ENCODE measurements at places on chromosomes 7 and 10. TPM values are rescaled to one million over a fixed set of nuclear protein-coding genes. Genes with fewer than 3 reads are reported as not detected.
A peak's percentile ranks its signal among the peaks of the same experiment; 100 is the strongest.

- no peak for DNase-seq
- peaks cover 10% of the 10 kb centered on the region for H3K4me1 ChIP-seq
- H3K27ac ChIP-seq, result no peak overlapping the region
- no peaks in the 10 kb centered on the region for H3K36me3 ChIP-seq
- H3K4me3 ChIP-seq, result no peak overlapping the region
Measured at GRCh38 chr7:76352193-76352592, 6.6 kb downstream of the YWHAG start.

Gene BHLHA15
- not detected for total RNA-seq

Gene MMD2
- not detected for total RNA-seq

- H3K36me3 ChIP-seq, result no peaks in the 10 kb centered on the region
- no peak overlapping the region for H3K4me3 ChIP-seq
- DNase-seq, result no peak
- H3K27ac ChIP-seq, result no peak overlapping the region
Measured at GRCh38 chr7:24434972-24435371, 138.3 kb upstream of the PALS2 start.

DNA sequence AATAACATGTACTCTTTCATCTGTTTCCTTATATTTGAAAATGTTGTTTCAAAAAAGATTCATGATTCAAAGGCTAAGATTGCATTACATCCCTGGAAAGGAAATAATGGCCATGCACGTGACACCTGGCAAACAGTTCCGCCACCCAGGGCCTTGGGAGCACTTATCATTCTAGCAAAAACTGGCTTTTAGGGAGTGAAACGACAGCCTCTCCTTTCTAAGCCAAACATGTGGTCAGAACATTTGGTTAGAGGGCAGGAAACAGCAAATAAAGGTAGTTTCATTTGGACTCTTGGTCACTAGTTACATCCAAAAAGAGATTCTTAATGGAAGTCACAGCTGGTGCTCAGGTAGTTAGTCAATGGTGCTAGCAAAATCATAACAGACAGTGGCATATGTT lies 83.5 kb downstream of the FAS start:
- peak; percentile 80 for DNase-seq
- H3K4me1 ChIP-seq, result no peaks in the 10 kb centered on the region
- H3K27ac ChIP-seq, result peak overlapping the region; percentile 45
- H3K36me3 ChIP-seq, result no peaks in the 10 kb centered on the region
- no peaks in the 10 kb centered on the region for H3K27me3 ChIP-seq

Gene CARD11
- total RNA-seq, result 1.9 TPM

Gene NME8
- total RNA-seq, result not detected

- no peak overlapping the region for H3K4me3 ChIP-seq
- no peaks in the 10 kb centered on the region for H3K27me3 ChIP-seq
- peaks cover 2% of the 10 kb centered on the region for H3K4me1 ChIP-seq
- DNase-seq, result no peak
- no peak overlapping the region for H3K27ac ChIP-seq
- no peaks in the 10 kb centered on the region for H3K36me3 ChIP-seq
Measured at GRCh38 chr10:32386623-32387260, 39.8 kb upstream of the EPC1 start.

GRCh38 chr10:5510281-5511072 lies 11.1 kb upstream of the CALML5 start:
- H3K4me3 ChIP-seq, result no peak overlapping the region
- H3K27me3 ChIP-seq, result no peaks in the 10 kb centered on the region
- H3K27ac ChIP-seq, result no peak overlapping the region
- DNase-seq, result no peak

Gene NMT2
- 17.3 TPM for total RNA-seq

- no peak overlapping the region for H3K4me3 ChIP-seq
- no peak for DNase-seq
- H3K27me3 ChIP-seq, result no peaks in the 10 kb centered on the region
- H3K27ac ChIP-seq, result no peak overlapping the region
Measured at GRCh38 chr10:80988755-80989154, 451.1 kb downstream of the SH2D4B start.

DNA sequence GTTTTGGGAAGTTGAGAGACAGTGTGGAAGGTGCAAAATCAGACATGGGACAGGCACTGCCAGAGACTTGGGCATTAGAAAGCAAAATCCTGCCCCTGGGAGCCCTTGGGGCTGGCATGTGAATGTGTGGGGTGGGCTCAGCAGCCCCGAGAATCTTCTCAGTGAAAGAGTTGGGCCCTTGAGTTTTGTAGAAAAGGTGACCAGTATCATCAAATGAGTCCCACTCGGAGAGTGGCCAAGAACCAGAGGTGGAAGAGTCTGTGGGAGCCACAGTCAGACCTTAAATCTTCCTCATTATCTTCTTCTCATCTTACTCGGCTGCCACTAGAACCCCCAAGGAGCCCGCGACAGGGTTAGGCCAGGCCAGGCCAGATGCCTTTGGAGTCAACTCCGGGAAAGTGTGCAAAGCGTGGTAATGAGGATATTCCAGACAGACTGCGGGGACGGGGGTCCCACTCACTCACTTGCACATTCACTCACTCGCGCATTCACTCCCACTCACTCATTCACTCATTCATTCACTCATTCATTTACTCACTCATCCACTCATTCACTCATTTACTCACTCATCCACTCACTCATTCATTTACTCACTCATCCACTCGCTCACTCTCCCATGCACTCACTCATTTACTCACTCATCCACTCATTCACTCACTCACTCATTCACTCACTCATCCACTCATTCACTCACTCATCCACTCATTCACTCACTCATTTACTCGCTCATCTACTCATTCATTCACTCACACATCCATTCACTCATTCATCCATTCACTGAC lies 74.9 kb downstream of the CARD11 start:
- H3K27ac ChIP-seq, result no peak overlapping the region
- H3K36me3 ChIP-seq, result no peaks in the 10 kb centered on the region
- H3K27me3 ChIP-seq, result no peaks in the 10 kb centered on the region
- DNase-seq, result no peak

- no peaks in the 10 kb centered on the region for H3K27me3 ChIP-seq
- H3K4me1 ChIP-seq, result peaks cover 6% of the 10 kb centered on the region
- H3K36me3 ChIP-seq, result no peaks in the 10 kb centered on the region
- peak; percentile 43 for DNase-seq
- peak overlapping the region; percentile 43 for H3K4me3 ChIP-seq
Measured at GRCh38 chr7:100167912-100168323, 499 bp downstream of the GAL3ST4 start.

Gene PPP1R3A
- total RNA-seq, result 0.05 TPM

DNA sequence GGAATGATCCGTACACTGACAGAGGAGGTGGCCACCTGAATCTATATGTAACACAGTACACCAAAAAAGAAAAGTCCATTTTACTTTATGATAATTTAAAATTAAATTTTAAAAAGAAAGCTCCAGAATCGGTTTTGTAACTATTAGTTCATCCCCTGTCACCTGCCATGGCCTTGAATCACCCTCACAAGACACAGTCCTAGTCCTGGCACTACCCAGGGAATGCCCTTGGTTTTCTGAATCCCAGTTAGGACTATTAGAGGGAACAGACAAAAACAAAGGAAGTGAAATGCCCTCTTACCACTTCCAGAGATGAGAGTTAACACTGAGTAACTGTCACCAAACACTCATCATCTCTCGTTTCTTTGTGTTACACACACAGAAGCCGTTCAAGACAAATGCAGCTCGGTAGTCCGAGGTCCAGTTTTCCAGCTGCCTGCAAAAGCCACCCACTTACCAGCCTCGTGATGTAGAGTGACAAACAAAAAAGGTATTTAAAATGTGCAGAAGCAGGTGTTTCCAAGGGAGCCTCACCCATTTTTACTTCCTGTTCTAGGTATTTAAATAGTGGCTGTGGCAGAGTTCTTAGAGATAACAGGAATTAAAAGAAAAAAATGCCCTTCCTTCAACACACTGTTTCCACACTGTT lies 6.1 kb downstream of the PTPRN2 start:
- no peak overlapping the region for H3K27ac ChIP-seq
- DNase-seq, result no peak
- H3K27me3 ChIP-seq, result no peaks in the 10 kb centered on the region
- H3K4me1 ChIP-seq, result peaks cover 10% of the 10 kb centered on the region

Gene TSPAN33
- total RNA-seq, result 6.0 TPM

Gene BTBD16
- 0.42 TPM for total RNA-seq

- H3K4me1 ChIP-seq, result no peaks in the 10 kb centered on the region
- H3K4me3 ChIP-seq, result no peak overlapping the region
- no peaks in the 10 kb centered on the region for H3K36me3 ChIP-seq
- DNase-seq, result no peak
- no peak overlapping the region for H3K27ac ChIP-seq
Measured at GRCh38 chr10:88401671-88402347, 181.3 kb downstream of the RNLS start.

Gene CPED1
- total RNA-seq, result 88.8 TPM

- H3K36me3 ChIP-seq, result no peaks in the 10 kb centered on the region
- DNase-seq, result peak; percentile 88
- H3K27me3 ChIP-seq, result no peaks in the 10 kb centered on the region
- H3K4me3 ChIP-seq, result peak overlapping the region; percentile 51
- H3K4me1 ChIP-seq, result peaks cover 44% of the 10 kb centered on the region
Measured at GRCh38 chr10:102775935-102776669, 32.4 kb downstream of the WBP1L start.

GRCh38 chr7:91325726-91326125 lies 61.5 kb downstream of the FZD1 start:
- no peaks in the 10 kb centered on the region for H3K27me3 ChIP-seq
- H3K4me3 ChIP-seq, result no peak overlapping the region
- peaks cover 3% of the 10 kb centered on the region for H3K4me1 ChIP-seq
- no peak for DNase-seq
- H3K27ac ChIP-seq, result no peak overlapping the region

DNA sequence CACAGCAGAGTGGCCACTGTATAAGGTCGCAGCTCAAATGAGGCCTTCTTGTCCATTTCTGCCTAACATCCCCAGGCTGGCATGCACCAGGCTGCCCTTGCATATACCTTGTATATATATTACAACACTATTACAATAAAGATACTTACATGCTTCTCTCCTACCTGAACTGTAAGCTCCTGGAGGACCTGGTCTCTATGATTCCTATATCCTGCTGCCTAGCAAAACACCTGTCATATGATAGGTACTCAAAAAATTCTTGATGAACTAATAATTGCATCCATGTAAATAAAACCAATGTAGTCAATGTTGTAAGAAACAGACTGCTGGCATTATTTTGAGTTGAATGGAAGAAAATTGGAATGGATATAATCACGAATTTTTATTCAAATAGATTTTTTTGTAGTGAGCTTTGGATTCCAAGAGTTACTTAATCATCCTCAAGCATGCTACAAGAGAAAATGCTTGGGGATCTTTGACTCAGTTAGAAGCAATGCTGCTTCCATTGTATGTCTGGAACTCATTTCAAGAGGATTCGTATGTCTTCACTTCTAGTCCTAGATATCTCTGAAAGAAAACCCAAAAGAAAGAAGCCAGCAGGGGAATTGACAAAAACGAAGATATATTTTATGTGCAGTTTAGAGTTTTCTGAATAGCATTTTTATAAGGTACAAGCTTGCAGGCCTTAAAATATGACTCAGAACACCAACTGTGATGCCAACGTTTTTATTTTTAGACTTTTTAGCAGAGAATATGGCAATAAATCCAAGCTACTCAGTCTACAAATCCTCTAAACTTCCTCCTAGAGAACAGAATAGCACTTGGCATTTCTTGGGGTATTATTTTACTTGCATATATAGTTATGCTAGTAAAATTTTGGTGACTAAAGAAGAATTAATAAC lies 53.1 kb downstream of the OSBPL3 start:
- no peak overlapping the region for H3K27ac ChIP-seq
- no peaks in the 10 kb centered on the region for H3K36me3 ChIP-seq
- DNase-seq, result no peak
- H3K4me3 ChIP-seq, result no peak overlapping the region
- H3K4me1 ChIP-seq, result peaks cover 12% of the 10 kb centered on the region
